ENCODE measurements at places on chromosomes 6 and 20.

DNA sequence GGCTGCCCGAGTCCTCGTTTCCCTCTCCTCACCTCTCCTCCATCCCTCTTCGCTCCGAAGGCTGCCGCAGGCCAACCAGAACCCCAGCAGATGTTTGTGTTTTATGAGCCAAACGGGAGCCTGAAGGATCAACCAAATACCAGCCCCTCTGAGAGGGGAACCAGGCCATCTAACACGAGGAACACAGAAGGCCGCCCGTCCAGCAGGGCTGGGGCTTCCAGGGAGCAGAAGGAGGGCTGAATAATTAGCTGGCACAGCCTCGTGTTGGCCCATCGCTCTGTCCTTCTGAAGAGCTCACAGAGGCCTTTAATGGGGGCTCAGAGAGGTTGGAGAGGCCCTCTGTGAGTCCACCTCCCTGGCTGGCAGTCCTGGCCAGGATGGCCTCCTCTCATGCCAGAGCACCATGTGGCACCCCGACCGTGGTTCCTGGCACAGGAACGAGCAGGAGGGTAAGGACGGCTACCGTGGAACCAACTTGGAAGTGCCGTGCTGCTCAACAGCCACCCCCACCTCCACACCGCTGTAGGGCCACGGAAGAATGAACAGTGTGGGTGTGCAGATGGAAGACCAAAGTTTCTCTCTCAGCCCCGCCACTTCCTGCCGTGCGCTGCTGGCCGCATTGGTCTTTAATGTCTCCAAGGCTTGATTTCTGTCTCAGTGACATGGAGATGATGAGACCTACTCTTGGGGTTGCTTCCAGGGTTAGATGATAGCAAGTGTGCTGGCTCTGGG is 155.2 kb downstream of the SCML4 start:
- DNase-seq, result no peak

DNA sequence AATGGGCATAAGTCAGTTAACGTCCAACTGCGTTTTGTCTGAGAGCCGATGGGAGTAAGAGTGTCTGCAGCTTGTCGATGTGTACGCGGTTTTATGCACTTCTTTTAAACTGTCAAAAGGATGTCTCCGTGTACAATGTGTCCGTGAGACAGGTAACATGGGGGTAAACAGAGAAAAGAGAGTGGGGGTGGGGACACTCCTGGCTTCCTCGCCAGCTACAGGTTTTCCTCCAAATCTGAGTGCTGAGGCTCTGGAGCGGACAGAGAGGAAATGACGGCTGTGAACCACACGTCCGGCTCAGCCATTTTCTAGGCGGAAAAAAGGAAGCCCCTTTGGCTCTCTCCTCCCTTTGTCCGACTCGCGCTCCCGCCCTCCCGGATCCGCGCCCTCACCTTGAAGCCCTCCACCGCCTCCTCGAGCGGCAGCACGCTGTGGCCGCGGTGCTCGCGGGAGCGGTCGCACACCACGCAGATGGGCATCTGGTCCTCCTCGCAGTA is 916 bp downstream of the TRIM27 start:
- DNase-seq, result no peak

DNA sequence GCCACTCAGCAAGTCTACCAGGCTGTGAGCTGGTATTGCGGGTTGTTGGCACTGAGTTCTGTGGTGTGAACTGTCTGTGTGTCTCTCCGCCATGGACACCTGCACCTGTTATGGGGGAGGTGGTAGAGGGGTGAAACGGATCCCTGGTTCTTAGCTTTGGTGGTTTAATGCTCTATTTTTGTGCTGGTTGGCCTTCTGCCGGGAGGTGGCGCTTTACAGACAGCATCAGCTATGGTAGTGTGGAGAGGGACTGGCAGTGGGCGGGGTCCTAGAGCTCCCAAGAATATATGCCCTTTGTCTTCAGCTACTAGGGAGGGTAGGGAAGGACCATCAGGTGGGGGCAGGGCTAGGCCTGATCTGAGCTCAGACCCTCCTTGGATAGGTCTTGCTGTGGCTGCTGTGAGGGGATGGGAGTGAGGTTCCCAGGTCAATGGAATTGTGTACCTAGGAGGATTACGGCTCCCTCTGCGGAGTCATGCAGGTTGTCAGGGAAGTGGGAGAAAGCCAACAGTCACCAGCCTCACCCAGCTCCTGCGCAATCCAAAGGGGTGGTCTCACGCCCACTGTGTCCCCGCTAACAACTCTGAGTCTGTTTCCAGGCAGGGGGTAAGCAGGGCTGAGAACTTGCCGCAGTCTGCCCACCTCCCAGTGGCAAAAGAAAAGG is 154.3 kb downstream of the CCDC170 start:
- DNase-seq, result no peak

DNA sequence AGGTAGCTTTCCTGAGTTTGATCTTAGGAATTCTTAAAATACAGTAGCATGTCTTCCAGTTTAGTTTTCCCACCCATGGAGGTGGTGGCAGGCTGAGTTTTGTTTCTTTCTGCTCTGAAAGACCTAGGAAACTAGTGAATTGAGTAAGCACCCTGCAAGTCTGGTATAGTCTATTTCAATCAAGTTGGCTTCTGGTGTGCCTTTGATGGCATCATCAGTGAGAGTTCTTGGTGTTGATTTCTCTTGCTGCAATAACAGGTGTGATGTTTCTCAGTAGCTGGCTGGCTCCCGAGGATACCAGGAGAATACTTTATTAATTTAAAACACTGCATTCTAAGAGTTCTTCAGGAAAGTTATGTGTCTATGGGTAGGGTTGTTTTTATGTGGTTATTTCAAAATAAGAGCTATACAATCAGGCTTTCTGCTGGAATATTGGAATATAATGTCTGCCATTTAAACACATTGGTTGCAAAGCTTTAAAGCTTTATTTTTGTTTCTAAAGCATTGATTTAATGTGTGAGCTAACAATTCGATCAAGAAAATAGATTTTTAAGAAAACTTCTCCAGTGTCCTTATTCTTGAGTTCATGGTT is 19.0 kb downstream of the VAPB start:
- DNase-seq, result no peak

DNA sequence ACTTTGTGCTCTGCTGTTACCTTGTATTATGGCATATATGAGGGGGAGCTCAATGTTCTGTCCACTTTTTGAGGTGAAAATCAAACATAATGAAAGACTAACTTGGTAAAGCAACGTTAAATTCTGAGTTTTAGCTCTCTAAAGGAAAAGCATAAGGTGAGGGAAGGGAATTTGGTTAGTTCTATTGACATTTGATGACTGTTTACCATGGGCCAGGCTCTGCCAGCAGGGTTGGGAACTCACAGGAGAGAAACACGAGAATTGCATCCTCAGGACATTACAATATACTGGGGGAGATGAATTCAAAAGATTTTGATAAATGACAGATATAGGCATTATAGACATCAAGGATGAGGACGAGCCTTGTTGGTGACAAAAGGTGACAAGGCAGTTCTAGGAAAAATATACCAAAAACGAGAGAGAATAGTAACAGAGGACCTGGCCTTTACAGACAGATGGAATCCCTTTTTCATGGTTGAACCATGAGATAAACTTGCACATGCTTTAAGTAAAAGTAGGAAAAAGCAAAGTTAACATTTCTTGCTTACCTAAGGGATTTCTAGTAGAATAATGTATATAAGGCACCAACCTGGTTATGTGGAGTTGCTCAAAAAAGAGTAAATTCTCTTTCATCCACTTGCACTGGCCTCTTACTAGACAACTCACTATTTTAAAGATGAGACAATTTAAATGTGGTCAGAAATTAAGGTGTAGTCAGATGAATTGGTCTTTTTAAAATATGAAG is 191.4 kb downstream of the NKAIN2 start:
- no peak for DNase-seq

DNA sequence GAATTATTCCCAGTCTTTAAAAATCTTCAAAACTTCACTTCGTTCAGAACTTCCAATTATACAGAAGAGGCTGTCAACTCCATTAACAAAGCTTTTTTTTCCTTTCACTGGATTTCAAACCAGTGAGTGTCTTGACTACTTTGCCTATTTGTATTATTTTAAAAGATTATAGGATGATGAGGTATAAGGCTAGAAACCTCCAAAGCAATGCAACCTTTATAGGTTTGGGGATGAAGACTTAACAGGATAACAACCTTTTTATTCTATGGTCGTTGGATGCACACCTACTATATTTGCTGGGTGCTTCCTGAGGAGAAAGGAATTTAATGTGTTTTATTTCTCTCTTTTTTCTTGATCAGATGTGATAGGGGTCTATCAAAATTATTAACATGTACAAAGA is 1.9 kb upstream of the OVOL2 start:
- no peak for DNase-seq

DNA sequence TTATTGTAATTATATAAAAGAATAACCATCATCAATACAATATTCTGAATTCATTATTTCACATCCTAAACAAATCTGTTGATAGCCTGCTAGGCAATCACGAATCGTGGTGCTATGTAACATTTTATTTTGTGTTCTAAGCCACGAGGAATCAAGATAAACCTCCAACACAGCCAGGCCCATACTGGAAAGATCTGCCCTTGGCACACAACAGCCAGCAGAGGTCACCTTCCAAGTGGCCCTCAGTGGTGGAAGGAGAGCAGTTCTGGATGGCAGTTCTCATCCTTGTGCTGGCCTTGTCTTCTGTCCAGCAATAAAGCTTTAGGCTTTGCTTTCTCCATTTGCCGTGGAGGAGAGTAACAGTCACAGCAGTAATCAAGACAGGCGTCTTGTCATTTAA is 13.2 kb downstream of the ZNF831 start:
- DNase-seq, result no peak
